ENCODE measurements at places on chromosomes 1 and 21. TPM values are rescaled to one million over a fixed set of nuclear protein-coding genes. Genes with fewer than 3 reads are reported as not detected.
A peak's percentile ranks its signal among the peaks of the same experiment; 100 is the strongest.

The CD52 gene
- total RNA-seq: not detected

The DENND2D gene
- total RNA-seq: 10.2 TPM

The EXO1 gene
- total RNA-seq: 25.0 TPM

GRCh38 chr1:210917560-210918169 is 216.3 kb downstream of the KCNH1 start:
- no peak for DNase-seq

DNA sequence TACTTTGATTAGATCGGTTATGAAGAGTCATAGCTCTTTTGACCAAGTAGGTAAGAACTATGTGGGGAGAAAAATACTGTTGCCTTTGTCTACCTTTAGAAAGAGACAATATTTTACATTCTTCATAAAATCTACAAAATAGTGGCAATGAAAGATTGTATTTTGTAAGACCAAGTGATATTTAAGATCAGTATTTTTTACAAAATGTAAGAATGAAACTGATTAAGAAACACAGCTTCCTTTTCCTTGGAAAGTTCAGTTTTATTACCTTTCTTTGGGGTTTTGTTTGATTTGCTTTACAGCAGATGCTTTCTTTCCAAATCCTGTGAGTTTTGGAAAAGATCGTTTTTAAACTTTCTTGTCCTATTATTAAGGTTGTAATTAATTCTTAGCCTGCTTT is 69.8 kb downstream of the SLC35A3 start:
- DNase-seq: peak; percentile 7

- no peak for DNase-seq
These were observed 100.7 kb upstream of the KIF26B start for GRCh38 chr1:245054105-245054504.

DNA sequence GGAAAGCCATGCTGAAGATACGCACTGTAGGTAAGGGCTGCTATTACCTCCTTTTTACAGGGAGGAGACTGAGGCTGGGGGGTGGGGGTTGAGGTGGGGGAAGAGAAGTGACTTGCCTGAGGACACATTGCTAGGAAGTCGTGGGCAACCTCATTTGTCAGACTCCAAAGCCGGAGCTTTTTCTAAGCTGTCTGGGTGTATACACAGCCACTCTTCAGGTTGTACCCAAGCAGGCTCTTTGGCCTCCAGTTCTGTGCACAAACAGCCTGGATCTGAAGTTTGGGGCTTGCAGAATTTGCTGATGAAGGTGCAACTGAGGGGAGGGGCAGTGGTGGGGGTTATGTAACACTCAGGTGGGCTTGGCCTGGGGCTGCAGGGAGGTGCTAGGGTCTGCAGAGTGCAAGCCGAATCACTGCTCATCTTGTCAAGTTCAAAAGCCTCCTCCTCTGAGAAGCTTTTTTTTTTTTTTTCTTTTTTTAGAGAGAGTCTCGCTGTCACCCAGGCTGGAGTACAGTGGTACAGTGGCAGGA is 16.9 kb downstream of the TINAGL1 start:
- DNase-seq: no peak

- peak; percentile 8 for DNase-seq
These were observed 86.1 kb downstream of the PTGER3 start for GRCh38 chr1:70961374-70961975.

DNA sequence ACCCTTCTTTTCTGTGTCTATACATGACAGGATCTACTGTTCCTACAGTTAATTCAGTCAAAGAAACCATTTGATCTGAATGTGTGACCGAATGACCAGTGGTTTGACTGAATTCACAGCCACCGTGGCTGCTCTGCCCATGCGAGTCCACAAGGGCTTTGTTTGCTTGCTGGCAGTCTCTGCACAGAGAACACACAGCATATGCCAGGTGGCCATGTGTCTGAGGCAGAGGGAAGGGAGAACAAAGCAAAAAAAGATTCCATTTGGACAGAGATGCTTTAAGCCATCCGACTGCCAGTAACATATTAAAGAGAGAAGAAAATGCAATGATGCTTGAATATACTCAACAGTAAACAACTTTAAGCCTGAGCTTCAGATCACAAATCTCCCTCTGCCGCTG is 737.8 kb upstream of the CXADR start:
- DNase-seq: no peak

- DNase-seq: no peak
These were observed 132.0 kb downstream of the SYF2 start for GRCh38 chr1:25100151-25100833.

DNA sequence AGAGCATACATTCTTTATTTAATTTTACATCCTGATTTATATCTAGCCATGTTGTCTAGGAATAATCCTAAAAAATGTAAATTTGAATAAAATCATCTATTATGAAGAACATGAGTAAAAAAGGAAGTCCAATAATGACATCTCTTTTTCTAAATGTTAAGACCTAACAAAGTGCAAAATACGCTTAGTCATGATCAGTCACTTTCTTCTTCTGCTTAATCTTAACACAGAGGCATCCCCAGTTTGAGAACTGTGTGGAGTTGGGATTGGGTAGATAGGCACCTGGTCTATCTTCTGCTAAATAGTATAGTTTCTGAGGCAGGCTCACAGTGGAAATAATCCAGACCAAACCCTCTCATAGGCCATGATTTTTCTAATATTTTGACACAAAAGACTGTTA is 311.7 kb upstream of the LRRC7 start:
- no peak for DNase-seq
